CD4-positive, alpha-beta T cell treated with Interleukin-21 for 1 hour (primary cell): ENCODE measurements at places on chromosomes 16 and 17.

- DNase-seq, result no peak
Observed at GRCh38 chr16:79498928-79499327, 101.6 kb downstream of the MAF start.

- DNase-seq, result no peak
Observed at GRCh38 chr17:72363089-72363610, 242.3 kb downstream of the SOX9 start.

GRCh38 chr17:65850486-65850885, 289.0 kb upstream of the AXIN2 start:
- DNase-seq, result no peak

DNA sequence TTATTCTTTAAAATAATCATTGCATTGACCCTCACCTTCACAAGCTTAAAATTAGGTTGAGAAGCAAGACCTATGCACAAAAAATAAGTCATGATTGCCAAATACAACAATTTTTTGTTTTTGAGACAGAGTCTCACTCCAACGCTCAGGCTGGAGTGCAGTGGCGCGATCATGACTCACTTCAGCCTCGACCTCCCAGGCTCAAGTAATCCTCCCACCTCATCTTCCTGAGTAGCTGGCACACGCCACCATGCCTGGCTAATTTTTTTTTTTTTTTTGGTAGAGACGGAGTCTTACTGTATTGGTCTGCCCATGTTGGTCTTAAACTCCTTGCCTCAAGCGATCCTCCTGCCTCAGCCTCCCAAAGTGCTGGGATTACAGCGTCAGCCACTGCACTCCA, 24.2 kb downstream of the ZNF652 start:
- no peak for DNase-seq

GRCh38 chr17:17628388-17629008, 37.0 kb upstream of the PEMT start:
- peak; percentile 59 for DNase-seq

- DNase-seq, result no peak
Observed at GRCh38 chr16:50717091-50717490, 23.7 kb downstream of the NOD2 start.

DNA sequence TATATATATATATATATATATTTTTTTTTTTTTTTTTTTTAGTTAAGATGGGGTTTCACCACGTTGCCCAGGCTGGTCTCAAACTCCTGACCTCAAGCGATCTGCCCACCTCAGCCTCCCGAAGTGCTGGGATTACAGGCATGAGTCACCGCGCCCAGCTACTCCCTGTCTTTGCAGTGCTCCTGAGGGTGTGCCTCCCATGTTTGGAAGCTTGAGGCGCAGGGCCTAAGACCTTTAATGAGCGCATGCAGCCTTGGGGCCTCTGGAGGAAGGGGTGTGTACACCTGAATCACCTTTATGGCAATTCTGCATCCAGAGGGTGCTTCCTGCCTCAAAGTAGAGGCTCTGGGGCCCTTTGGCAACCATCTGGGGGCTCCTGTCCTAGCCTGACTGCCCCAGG, 219.4 kb upstream of the CIBAR2 start:
- DNase-seq, result no peak

DNA sequence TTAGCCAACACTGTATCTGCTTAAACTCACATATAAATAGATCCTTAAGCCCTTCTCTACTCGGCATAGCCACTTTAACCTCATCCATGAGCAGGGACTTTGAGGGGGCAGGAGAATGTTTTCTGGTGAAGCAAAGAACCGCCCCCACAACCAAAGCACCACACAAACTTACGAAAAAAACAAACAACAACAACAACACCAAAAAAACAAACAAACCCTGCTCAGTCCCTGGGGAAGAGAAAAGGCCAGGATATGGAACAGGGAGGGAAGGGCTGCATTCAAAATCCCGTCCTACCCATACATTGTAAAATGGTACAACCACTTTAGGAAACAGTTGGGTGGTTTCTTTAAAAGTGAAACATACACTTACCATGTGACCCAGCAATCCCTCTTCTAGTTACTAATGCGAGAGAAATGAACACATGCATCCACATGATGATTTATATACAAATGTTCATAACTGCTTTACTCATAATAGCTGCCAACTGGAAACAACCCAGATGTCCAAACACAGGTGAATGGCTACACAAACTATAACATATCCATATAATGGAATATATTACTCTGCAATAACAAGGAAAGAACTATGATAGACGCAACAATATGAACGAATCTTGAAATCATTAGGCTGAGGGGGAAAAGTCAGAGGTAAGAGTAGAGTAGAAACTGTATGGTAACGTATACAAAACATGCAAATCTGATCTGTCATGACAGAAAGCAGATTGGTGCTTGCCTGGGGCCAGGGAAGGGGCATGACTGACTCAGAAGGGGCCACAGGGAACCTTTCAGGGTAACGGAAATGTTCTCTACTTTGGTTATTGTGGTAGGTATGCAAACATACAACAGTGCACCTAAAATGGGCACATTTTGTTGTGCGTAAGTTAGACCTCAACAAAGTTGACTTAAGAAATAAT, 37.7 kb upstream of the TOB1 start:
- DNase-seq, result peak; percentile 71

DNA sequence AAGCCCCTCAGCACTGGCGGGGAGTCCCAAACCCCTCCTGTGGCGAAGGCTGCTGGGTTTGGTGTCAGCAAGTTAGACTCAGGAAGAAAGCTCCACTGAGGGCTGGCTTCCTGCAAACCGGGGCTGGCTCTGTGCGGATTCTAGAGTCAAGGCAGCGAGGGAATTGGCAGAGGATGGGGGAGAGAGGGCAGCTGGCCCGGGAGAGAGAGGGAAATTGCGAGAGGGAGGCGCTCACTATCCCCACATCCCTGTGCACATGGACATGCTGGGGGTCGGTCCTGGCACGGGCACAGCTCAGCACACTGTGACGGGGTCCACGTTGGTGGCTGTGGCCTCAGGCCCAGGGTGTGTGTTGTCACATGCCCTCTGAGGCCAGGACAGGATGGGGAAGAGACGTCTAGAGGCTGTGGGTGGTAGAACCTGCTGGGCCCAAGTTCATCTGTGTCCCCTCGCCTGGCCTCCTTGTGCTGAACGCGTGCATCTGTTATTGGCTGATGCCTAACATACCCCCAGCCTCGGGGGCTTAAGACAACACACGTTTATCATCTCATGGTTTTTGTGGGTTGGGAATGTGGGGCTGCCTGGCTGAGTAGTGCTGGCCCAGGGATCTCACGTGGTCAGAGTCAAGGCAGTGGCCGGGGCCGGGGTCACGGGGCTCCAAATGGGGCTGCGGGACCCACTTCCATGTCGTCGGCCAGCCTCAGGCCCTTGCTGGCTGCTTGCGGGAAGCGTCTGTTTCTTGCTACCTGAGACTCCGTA, 16.7 kb upstream of the JPH3 start:
- no peak for DNase-seq

- DNase-seq, result no peak
Observed at GRCh38 chr17:14332331-14332730, 31.4 kb downstream of the HS3ST3B1 start.

GRCh38 chr17:68291836-68292688, 767 bp downstream of the ARSG start:
- peak; percentile 95 for DNase-seq

DNA sequence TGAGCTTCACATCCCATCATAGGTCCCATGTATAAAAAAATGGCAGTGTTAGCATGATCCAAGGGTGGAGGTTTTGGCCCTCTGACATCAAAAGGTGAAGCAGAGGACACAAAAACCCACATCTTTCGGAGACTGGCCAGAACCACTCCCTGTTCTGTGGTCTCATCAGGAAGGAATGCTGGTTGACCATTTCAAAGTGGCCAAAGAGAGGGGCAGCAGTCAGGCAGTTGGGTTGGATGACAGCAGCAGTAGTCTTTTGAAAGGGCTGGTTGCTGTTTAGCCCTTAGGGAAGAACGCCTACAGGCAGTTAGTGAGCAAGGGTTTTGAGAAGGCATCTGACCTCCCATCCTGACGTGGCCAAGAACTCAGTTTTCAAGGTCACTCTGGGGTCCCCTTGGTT, 40.5 kb downstream of the LCMT1 start:
- no peak for DNase-seq

DNA sequence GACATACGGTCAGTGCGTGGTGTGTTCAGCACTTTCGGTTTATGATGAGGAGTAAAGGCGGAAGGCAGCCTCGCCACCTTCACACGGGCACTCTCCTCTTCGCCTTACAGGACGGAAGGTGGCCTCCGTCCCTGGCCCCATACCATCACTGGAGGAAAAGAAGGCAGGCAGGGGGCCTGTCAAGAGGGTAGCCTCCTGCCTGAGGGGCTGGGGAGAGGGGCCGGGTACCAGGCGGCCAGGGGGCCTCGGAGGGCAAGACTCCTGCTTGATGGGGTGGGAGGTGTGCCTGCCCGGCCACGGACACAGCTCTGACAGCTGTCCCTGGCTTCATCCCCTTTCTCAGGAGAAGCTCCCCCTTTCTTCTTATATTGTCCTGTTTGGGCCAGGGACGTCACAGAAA, 15.6 kb upstream of the SLC38A8 start:
- no peak for DNase-seq

DNA sequence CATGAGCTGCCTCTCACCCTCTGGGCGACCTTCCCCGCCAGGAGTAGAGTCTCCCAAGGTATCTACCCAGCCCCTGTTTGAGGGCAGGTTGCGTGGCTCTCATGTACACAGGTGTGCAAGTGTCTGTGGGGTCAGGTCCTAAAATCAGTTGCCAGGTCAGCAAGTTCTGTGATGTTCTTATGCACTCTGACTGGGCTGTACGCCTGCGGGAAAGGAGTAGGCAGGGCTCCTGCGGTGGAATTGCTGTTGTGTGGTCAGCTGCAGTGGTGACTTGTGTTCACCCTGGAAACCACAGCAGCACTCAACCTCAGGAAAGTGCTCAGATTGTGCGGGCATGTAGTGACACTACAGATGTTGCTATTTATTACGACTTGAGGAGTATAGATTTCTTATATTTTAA, 19.4 kb downstream of the NARF start:
- no peak for DNase-seq

- peak; percentile 5 for DNase-seq
Observed at GRCh38 chr16:70696952-70697593, 11.2 kb upstream of the MTSS2 start.

DNA sequence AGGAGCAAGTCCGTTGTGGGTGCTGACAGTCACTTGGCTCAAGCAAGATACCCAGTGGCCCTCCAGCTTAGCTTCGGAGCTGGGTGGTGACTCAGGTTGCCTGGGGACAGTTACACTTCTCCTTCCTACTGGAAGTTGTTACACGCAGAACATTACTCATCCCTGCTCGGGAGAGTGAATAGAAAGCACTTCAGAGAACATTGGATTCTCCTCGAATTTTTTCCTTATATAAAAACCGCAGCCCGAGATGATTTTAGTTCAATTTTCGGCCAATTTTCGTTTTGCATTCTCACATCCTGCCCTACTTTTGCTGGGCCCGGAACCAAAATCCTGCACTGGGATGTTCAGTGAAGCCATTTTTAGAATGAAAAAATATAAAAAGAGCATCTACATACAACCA, 99.7 kb downstream of the ELAC2 start:
- DNase-seq, result no peak

- no peak for DNase-seq
Observed at GRCh38 chr17:8836821-8837562, 30.5 kb downstream of the PIK3R6 start.

DNA sequence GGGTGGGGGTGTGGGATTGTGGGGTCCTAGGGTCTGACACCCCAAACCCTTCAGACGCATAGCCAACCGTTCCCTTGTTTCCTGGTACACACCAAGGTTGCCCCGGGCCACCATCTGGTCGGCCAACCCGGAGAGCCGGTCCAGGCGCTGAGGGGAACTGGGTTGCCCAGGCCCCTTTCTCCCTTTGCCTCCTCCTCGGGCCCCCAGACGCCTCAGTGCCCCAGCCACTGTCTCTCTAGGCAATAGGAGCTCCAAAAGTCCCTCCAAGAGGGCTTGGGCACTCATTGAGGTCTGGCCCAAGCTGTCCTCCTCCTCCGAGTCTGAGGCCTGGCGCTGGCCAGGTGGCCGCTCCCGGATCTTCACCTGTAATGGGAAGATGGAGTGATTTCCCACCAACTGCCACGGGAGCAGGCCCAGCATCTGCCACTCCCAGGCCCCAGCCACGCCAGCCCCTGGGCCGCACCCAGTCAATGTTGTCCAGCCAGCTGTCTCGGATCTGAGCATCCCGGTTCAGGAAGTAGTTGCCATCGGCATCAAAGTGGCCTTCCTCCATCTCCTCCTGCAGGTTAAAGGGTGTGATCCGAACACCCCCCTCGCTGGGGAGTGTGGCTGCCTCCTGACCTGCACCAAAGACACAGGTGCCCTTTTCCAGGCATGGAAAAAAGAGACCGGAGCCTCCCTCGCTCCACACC, 1.5 kb downstream of the CD2BP2 start:
- DNase-seq, result no peak

GRCh38 chr16:88358023-88358420, 24.7 kb upstream of the ZNF469 start:
- no peak for DNase-seq
